ENCODE measurements at places on chromosomes 4 and X.

DNA sequence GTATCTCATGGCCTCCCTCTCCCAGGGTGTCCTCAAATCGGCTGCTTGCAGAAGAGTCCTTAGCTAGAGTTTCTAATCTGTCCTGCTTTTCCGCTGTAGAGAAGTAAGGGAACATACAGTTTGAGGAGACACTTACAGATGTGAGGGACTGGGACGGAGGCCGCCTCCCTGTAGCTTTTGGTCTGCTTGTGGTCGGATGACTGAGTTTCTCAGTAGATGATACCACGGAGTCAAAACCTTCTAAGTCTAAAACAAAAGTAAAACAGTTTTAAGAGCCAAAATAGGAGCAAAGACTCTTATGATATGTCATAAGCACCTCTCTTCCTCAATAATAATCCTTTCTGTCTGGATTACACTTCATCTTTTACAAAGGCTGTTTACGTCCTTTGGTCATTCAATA, 34.5 kb upstream of the MAP3K15 start:
- DNase-seq, result no peak

- DNase-seq, result no peak
Observed at GRCh38 chr4:153485860-153486259, 19.7 kb downstream of the TMEM131L start.

- no peak for DNase-seq
Observed at GRCh38 chrX:123049071-123049625, 134.9 kb upstream of the GRIA3 start.

GRCh38 chr4:23991444-23991843, 101.6 kb upstream of the PPARGC1A start:
- DNase-seq, result no peak

GRCh38 chr4:87410157-87410556, 12.2 kb upstream of the NUDT9 start:
- DNase-seq, result no peak

DNA sequence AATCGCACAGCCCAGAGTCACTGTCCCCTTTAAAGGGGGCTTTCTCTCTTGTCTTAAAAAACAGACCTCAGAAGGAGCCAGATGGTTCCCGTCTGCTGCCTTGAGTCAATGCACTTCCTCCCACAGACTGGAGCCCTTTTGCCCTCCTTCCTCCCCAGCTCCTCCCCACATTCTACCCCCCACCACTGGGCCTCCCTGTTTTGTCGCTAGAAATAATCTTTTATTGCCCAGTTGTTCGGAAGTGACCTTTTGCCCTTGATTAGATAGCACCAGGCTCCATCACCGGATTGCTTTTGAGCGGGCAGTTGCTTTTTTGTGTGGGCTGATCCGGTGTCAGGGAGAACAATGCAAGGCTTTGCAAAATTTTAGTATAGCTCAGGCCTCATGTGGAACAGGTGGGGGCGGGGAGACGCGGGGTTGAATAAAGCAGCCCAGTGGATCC, 47.7 kb downstream of the SPRY1 start:
- no peak for DNase-seq
